ENCODE measurements at places on chromosomes 7 and 10. TPM values are rescaled to one million over a fixed set of nuclear protein-coding genes. Genes with fewer than 3 reads are reported as not detected.

The RNF148 gene
- 0.92 TPM for total RNA-seq

The DRGX gene
- total RNA-seq: 0.23 TPM

The PTPRE gene
- 31.8 TPM for total RNA-seq

The TRIL gene
- 33.9 TPM for total RNA-seq

The CDH23 gene
- 8.1 TPM for total RNA-seq

The MRLN gene
- total RNA-seq: 0.69 TPM

The OTUD1 gene
- 17.1 TPM for total RNA-seq

The ZNF746 gene
- total RNA-seq: 19.6 TPM

The SHTN1 gene
- total RNA-seq: 52.6 TPM

The HMX3 gene
- total RNA-seq: 2.8 TPM

The HOXA6 gene
- total RNA-seq: not detected

The CADPS2 gene
- 36.2 TPM for total RNA-seq

The PRPS1L1 gene
- not detected for total RNA-seq

The DDIT4 gene
- total RNA-seq: 64.1 TPM

The GHRHR gene
- total RNA-seq: 2.8 TPM

The CCDC172 gene
- not detected for total RNA-seq

The HOXA3 gene
- not detected for total RNA-seq

The SYT15B gene
- total RNA-seq: 1.4 TPM

The WNT8B gene
- total RNA-seq: 0.69 TPM

The PDE6C gene
- not detected for total RNA-seq

The BAMBI gene
- total RNA-seq: 10.4 TPM

All from diencephalon (tissue), 1 donor.